DMS53 (cell line): ENCODE measurements at places on chromosomes 4 and X.

GRCh38 chr4:98626350-98626749, 32.1 kb downstream of the TSPAN5 start:
- DNase-seq = no peak

- DNase-seq = peak; percentile 28
These were observed 120.0 kb upstream of the DIAPH2 start for GRCh38 chrX:96564595-96564994.

DNA sequence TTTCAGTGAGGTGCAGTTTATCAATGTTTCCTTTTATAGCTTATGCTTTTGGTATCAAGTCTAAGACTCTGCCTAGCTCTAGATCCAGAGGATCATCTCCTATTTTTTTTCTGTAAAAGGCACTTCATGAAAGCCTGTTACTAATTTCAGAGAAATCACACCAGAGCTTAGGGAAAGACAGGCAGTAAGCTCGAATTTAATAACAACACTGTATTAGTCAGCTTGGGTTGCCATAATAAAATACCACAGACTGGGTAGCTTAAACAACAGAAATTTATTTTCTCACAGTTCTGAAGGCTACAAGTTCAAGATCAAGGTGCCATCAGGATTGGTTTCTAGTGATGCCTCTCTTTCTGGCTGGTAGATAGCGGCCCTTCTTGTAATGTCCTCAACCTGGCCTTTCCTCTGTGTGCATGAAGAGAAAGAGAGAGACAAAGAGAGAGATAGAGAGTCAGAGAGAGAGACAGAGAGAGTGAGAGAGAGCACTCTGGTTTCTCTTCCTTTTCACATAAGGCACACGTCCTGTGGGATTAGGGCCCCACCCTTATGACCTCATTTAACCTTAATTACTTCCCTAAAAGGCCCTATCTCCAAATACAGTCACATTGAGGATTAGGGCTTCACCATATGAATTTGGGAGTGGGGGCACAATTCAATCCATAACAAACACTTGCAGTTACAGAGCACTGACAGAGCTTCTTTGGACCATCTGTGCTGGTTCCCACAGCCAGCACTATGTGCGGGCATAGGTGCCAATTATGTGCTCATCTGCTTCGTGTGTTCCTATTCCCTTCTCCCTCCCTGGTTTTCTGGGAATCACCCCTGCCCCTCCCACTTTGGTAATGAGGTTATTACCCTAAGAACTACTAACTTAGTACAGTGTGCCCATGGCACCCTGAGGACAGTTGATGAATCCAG, 114.8 kb upstream of the MED14 start:
- DNase-seq = no peak

- no peak for DNase-seq
These were observed 53.7 kb downstream of the PDGFRA start for GRCh38 chr4:54282837-54283236.

- DNase-seq = no peak
These were observed 125.8 kb upstream of the EDNRA start for GRCh38 chr4:147355032-147355656.

GRCh38 chrX:24268786-24269185, 45.1 kb downstream of the SUPT20HL2 start:
- no peak for DNase-seq

DNA sequence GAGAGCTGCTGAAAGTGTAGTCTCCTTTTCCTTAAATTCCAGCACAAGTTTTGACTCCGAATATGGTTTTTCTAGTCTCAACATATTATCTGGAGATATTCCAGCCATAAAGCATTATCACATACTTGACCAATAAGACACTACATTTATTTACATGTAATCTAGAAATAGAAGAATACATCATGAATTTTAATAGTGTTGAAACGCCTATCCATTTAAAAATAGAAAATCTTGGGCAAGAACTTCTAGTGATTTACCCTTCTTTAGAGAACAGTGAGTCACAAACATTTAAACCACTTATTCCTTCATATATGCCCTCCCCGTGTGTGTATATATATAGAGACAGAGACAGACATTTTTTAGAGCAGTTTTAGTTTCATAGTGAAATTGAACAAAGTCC, 161.5 kb downstream of the SOWAHB start:
- DNase-seq = no peak

DNA sequence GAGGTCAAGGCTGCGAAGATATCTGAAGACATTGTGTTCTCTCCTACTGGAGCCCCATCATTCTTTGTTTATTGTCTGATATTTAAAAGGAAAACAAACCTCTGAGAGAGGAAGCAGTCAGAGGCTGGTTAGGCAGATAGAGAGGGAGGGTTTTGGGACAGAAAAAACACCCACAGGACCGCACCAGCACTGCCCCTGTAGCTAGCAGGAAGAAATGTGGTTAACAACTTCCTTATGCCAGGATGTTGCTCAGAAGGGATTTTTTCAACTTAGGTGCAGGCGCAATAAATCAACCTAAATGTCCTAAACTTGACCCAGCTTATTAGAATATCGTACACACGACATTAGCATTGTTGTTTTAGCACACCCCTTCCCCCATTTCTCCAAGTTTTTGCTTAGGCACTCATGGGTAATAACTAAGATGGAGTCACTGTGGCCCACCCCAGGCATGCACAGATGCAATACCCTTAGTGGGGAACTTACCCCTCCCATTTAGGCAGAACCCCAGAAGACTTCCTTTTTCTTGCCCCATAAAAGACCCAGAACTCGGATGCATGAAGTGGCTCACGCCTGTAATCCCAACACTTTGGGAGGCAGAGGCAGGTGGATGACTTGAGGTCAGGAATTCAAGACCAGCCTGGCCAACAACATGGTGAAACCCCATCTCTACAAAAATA, 2.8 kb upstream of the ZNF718 start:
- no peak for DNase-seq

DNA sequence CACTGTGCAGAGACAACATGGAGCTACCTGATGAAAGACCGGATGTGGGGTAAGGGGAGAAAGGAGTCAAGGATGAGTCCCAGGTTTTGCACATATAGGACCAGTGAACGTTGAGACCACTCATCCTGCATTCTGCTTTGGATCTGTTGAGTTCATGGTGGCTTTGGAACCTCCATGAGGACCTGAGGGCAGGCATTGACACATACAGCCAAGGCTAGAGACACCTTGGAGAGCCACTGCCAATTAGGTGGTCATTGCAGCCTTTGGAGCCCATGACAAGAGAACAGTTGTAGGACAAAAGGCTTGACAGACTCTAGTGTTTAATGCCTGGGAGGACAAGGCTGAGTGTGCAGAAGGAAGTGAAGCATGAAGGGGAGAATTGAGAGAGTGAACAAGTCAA, 87.9 kb downstream of the STK32B start:
- peak; percentile 38 for DNase-seq

DNA sequence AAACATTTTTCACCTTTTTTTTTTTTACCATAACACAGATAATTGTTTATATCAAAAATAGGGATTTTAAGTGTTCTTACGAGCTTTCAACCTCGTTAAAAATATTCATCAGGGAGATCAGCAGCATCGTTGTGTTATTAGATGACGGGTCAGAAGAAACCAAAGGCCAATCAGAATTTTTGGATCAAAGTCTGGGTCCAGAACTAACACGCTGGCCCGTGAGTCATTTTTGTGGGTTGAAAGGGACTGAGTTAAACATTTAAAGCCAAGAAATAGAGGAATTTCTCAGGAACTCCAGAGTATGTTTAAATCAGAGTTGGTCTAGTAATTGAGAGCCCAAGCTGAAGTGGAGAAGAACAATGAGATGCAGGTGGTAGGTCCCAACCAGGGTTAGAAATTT, 170.8 kb downstream of the TLL1 start:
- DNase-seq = no peak

- no peak for DNase-seq
These were observed 349.8 kb downstream of the OPHN1 start for GRCh38 chrX:68083510-68083909.

DNA sequence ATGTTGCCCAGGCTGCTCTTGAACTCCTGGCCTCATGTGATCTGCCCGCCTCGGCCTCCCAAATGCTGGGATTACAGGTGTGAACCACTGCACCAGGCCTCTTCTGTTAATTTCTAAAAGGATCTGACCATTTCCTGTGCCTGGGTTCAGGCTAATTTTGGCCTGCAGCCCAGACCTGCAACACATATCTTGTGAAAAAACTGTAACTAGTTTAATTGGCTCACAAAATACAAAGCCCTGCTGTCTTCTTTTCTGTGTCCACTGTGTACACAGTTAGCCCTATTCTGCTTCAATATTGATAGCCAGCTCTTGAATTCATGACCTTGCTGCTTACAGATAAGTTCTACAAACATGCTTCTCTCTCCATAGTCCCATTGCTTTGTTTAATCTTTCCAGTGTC, 753.5 kb downstream of the PDHA2 start:
- peak; percentile 72 for DNase-seq

- DNase-seq = no peak
These were observed 2.0 kb upstream of the LIMCH1 start for GRCh38 chr4:41535911-41536371.

GRCh38 chr4:138405934-138406567, 163.9 kb upstream of the SLC7A11 start:
- DNase-seq = no peak

GRCh38 chrX:112761242-112762207, 79.1 kb downstream of the AMOT start:
- no peak for DNase-seq

- DNase-seq = peak; percentile 35
These were observed 34.0 kb upstream of the NR0B1 start for GRCh38 chrX:30343206-30343605.
